ENCODE measurements at places on chromosomes 12 and 14.

DNA sequence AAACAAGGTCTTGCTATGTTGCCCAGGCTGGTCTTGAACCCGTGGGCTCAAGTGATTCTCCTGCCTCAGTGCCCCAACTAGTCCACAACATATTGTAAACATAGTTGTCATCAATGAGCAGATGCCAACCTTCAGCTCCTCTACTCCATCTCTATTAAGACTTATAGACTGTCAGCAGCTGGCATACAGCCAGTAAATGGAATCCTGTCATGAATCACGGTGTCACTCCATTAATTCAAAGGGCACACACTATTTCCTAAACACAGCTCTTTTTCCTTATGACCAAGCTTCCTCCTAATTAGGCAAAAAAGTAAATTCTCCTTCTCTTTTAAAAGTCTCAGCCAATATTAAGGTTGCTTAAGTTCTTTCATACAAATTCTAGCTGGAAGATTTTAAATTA lies 111.2 kb downstream of the ITPR2 start:
- no peak for DNase-seq

- no peak for DNase-seq
Measured at GRCh38 chr12:93137656-93138612, 208.8 kb upstream of the EEA1 start.

GRCh38 chr12:109057376-109057775 lies 5.0 kb downstream of the USP30 start:
- DNase-seq = no peak

- no peak for DNase-seq
Measured at GRCh38 chr14:92578511-92578910, 64.9 kb downstream of the RIN3 start.

- no peak for DNase-seq
Measured at GRCh38 chr12:124431971-124432370, 135.4 kb downstream of the NCOR2 start.

- no peak for DNase-seq
Measured at GRCh38 chr14:45258073-45258472, 5.1 kb upstream of the MIS18BP1 start.

- no peak for DNase-seq
Measured at GRCh38 chr12:122168492-122168891, 5.5 kb downstream of the IL31 start.

- DNase-seq = no peak
Measured at GRCh38 chr14:63499701-63500250, 43.4 kb downstream of the PPP2R5E start.

DNA sequence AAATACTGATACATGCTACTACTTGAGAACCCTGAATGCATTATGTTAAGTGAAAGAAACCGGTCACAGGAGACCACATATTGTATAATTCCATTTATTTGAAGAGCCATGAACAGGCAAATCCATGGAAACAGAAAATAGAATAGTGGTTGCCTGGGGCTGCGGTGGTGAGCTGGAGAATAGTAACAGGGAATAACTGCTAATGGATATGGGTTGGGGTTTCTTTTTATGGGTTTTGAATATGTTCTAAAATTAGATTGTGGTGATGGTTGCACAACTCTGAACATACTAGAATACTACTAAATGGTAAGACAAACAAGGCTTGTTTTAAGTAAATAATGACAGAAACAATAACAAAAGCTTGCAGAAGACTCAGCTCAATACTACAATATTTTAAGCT lies 293.0 kb downstream of the BTG1 start:
- DNase-seq = no peak

DNA sequence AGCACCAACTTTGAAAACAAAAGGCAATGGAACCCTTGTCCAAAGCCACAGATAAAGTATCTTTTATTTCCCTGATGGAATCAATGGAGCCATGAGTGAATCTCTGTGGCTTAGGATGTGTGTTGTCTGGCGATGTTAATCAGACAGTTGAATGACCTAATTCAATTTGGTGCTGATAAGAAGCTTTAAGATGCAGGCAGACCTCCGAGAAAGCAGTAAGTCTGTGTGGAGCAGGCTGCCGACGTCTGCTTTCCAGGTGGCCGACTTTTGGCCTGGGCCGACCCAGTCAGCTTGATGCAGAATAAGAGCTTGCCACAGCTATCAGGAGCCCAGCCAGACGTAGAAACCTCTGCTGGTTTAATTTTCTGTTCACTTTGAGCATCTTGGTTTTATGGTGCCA lies 21.1 kb upstream of the TMEM132C start:
- no peak for DNase-seq

Data from cerebellum (tissue), 4 donors.